ENCODE measurements at places on chromosomes 6 and 20. TPM values are rescaled to one million over a fixed set of nuclear protein-coding genes. Genes with fewer than 3 reads are reported as not detected.

The RSPO3 gene
- total RNA-seq, result 7.3 TPM

The AK9 gene
- total RNA-seq, result 20.1 TPM

DNA sequence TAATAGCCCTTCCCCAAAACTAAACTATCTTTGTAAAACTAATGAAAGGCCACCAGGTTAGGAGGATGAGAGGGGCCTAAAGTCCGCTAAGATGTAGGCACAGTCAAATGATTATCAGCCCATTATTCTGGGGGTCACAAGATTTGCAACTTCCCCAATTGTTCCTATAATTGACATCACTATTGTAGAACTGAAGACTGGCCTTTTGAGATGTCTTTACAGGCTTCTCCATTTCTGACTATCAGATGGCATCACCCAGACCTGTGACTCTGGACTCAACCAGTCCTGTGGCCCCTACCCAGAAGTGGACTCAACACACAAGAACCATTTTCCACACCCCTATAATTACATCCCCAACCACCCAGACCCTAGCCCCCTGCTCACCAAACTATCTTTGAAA lies 61.5 kb upstream of the MAP7 start:
- no peaks in the 10 kb centered on the region for H3K27me3 ChIP-seq
- H3K27ac ChIP-seq, result no peak overlapping the region
- peaks cover 49% of the 10 kb centered on the region for H3K4me1 ChIP-seq
- no peak for DNase-seq

DNA sequence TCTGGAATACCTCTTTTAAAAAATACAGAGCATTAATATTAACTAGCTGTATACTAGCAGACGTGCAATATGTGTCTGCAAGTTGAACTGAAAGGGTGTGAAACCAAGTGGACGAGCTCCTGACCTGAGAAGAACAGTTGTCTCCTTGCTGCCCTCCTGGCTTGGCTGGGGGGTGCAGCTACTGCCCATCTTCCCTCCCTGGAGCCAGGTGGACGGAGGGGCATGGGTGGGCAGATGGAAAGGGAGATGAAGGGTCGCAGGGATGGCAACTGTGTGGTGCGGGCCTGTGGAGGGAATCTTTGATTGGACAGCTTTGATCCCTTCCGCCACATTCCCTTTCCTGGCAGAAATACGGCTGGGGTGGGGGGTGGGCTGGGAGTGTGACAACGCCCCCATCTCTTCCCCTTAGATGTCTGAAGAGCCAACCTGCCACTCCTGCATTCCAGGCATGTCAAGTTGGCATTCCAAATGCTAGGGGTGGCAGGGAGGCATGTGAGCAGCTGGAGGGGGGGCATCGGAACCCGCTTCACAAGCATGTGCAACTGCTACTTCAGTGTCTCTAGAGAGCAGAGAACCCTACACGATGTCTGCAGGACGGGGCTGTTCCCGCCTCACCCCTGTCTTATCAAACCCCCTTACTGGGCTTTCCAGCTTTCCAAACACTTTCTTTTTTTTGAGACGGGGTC lies 37.3 kb downstream of the SRSF3 start:
- no peak overlapping the region for H3K4me3 ChIP-seq
- no peaks in the 10 kb centered on the region for H3K36me3 ChIP-seq
- peaks cover 33% of the 10 kb centered on the region for H3K4me1 ChIP-seq
- H3K27me3 ChIP-seq, result no peaks in the 10 kb centered on the region

- no peaks in the 10 kb centered on the region for H3K27me3 ChIP-seq
- H3K4me1 ChIP-seq, result peaks cover 9% of the 10 kb centered on the region
- H3K4me3 ChIP-seq, result no peak overlapping the region
- peak; percentile 30 for DNase-seq
Measured at GRCh38 chr20:19815553-19815991, 57.5 kb downstream of the RIN2 start.

The PTPRT gene
- 1.0 TPM for total RNA-seq

The PPARD gene
- 6.0 TPM for total RNA-seq

The ATAT1 gene
- total RNA-seq, result 2.0 TPM

The ELOVL5 gene
- 8.6 TPM for total RNA-seq

The SPATS1 gene
- total RNA-seq, result not detected

- H3K27me3 ChIP-seq, result no peaks in the 10 kb centered on the region
- no peak overlapping the region for H3K4me3 ChIP-seq
- DNase-seq, result no peak
- no peak overlapping the region for H3K27ac ChIP-seq
- H3K36me3 ChIP-seq, result no peaks in the 10 kb centered on the region
- H3K4me1 ChIP-seq, result no peaks in the 10 kb centered on the region
Measured at GRCh38 chr6:5214570-5215052, 46.1 kb downstream of the LYRM4 start.

DNA sequence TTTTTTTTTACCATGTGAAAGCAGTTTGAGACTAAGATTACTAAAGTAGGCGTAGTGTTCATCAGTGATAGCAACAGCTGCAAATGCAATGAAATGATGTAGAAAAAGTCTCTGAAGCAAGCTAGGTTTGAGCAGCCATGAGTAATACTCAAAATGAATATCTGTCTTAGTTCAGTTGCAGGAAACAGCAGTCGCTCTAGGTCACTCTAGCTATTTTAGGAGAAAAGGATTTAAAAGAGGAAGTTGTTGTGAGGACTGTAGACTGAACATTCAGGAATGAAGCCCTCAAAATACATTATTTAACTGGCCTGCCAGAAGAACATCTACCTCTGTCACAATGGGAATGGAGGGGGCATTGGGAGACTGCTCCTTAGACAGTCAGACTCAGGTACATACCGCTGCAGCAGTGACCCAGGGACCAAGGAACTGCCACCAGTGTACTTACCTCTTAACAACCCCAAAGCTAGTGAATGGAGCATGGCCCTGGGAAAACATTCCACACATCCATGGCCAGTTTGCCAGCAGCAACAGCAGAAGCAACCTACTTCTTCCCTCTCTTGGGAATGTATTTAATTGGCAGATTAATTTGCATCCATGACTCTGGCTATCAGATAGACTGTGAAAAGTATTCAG lies 243.0 kb upstream of the KHDRBS2 start:
- H3K4me1 ChIP-seq, result peaks cover 6% of the 10 kb centered on the region
- no peaks in the 10 kb centered on the region for H3K36me3 ChIP-seq
- no peak overlapping the region for H3K4me3 ChIP-seq
- H3K27ac ChIP-seq, result no peak overlapping the region

- DNase-seq, result no peak
- H3K4me1 ChIP-seq, result no peaks in the 10 kb centered on the region
- H3K27me3 ChIP-seq, result no peaks in the 10 kb centered on the region
Measured at GRCh38 chr6:83615025-83615999, 93.6 kb downstream of the SNAP91 start.

The MAP7 gene
- total RNA-seq, result 28.7 TPM

GRCh38 chr6:39029156-39030011 lies 19.2 kb upstream of the GLP1R start:
- H3K4me3 ChIP-seq, result no peak overlapping the region
- H3K4me1 ChIP-seq, result peaks cover 6% of the 10 kb centered on the region
- H3K27ac ChIP-seq, result no peak overlapping the region

GRCh38 chr20:61528591-61528990 lies 276.5 kb downstream of the CDH4 start:
- no peak overlapping the region for H3K27ac ChIP-seq
- no peak for DNase-seq

GRCh38 chr20:62449951-62450691 lies 22.8 kb upstream of the RBBP8NL start:
- no peak overlapping the region for H3K4me3 ChIP-seq
- H3K27ac ChIP-seq, result no peak overlapping the region
- H3K36me3 ChIP-seq, result no peaks in the 10 kb centered on the region
- H3K4me1 ChIP-seq, result no peaks in the 10 kb centered on the region
- H3K27me3 ChIP-seq, result no peaks in the 10 kb centered on the region

- peaks cover 16% of the 10 kb centered on the region for H3K27me3 ChIP-seq
- no peak overlapping the region for H3K4me3 ChIP-seq
- no peak overlapping the region for H3K27ac ChIP-seq
Measured at GRCh38 chr6:37538107-37538506, 38.4 kb upstream of the CCDC167 start.

GRCh38 chr20:23133560-23133998 lies 47.5 kb upstream of the CD93 start:
- no peak for DNase-seq
- H3K27me3 ChIP-seq, result no peaks in the 10 kb centered on the region
- no peak overlapping the region for H3K4me3 ChIP-seq
- no peaks in the 10 kb centered on the region for H3K36me3 ChIP-seq

DNA sequence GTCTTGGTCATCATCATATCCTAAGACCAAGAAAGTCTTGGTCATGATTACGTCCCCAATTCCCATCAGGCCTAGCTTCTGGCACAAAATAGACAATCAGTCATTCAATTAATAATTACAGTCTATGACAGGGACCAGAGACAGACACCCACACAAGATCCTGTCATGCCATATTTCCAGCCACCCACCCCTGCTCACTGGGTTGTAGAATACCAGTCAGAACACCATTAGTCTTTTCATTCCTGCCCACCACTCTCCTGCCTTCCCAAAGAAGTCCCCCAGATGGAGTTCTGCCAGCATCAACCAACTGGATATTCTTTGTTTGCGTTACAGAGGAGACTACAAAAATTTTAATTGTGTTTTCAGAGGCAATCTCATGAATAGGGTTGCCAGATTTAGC lies 81.0 kb downstream of the BCAS1 start:
- no peaks in the 10 kb centered on the region for H3K27me3 ChIP-seq
- H3K36me3 ChIP-seq, result no peaks in the 10 kb centered on the region
- no peak overlapping the region for H3K4me3 ChIP-seq
- DNase-seq, result no peak
- no peaks in the 10 kb centered on the region for H3K4me1 ChIP-seq
- no peak overlapping the region for H3K27ac ChIP-seq

DNA sequence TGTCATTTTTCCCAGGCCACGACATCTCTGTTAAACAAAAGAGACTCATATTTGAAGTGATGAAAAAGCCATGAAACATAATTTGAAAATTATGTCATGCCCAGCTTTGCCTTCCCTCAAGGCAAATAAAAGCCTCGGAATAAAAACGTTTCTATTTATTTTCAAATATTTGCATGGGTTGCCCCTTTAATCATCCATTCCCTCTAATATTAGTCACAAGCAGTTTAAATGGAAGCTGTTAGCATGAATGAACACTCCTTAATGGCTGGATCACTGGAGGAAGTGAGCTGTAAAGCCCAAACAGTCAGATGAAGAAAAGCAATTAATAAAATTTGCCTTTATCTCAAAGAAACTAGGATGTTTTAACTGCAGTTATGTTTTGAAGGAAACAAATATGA lies 69.3 kb upstream of the STMND1 start:
- no peaks in the 10 kb centered on the region for H3K36me3 ChIP-seq
- H3K4me3 ChIP-seq, result no peak overlapping the region
- H3K27me3 ChIP-seq, result no peaks in the 10 kb centered on the region
- DNase-seq, result no peak
- no peak overlapping the region for H3K27ac ChIP-seq

The TUBB2B gene
- 1.3 TPM for total RNA-seq

The DACT2 gene
- 5.4 TPM for total RNA-seq

The SPATA2 gene
- 7.3 TPM for total RNA-seq

DNA sequence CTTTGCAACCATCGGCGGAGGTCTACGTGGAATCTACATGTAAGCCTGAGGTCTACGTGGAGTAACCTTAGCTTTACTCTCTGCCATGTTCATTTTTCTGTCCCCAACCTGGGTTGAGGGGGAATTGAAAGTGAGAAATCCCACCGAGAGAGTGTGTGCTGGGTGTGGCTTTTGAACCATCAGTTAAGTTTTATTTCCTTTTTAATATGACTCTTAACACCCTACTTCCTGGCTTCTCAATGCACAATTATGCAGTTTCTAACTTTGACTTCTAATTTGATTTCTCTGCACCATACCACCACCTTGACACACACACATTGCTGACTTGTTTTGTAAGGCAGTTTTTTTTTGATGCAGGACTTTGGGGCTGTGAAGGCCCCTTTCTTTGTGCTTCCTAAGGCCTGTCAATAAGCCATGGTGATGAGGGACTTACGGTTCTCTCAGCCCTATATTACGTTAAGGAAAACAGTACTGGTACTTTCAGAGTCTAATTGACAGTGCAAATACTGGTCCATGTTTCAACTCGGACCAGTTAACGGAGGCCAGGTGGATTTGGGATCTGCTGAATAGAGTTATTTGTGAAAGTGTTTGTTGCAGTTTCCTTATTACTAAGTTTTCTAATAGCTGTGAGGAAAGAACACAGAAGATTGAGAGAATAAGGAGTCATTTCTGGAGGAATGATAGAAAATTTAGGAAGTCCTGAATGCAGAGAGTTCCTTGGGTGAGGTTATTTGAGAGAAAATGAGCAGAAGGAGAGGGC lies 206.5 kb downstream of the JARID2 start:
- H3K36me3 ChIP-seq, result no peaks in the 10 kb centered on the region
- DNase-seq, result no peak
- H3K27me3 ChIP-seq, result no peaks in the 10 kb centered on the region
- peaks cover 8% of the 10 kb centered on the region for H3K4me1 ChIP-seq

All from body of pancreas (tissue), 4 donors.